Hematopoietic multipotent progenitor cell treated with erythropoietin and hydrocortisone succinate and interleukin-3 and kit ligand, for 8 days (in vitro differentiated cells): ENCODE measurements at places on chromosomes 4 and X.

DNA sequence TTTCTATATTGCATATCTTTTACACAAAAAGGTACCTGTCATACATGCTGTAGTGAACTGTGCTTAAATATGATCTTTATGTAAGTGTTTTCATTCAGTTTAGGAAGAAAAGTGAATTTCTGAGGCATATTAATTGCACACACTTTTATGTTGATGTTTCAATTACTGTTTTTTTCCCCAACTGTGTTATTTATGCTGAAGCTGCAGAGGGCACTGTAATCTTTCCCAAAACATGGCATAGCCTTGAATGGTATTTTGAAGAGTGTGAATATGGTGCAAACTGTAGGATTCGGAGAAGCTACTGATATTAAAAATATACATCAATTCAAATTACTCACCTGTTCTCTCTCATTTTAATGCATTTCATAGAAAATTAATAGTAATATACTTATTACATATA lies 6.0 kb upstream of the CENPE start:
- peak; percentile 16 for DNase-seq

GRCh38 chr4:80115368-80116181 lies 42.5 kb upstream of the ANTXR2 start:
- no peak for DNase-seq

DNA sequence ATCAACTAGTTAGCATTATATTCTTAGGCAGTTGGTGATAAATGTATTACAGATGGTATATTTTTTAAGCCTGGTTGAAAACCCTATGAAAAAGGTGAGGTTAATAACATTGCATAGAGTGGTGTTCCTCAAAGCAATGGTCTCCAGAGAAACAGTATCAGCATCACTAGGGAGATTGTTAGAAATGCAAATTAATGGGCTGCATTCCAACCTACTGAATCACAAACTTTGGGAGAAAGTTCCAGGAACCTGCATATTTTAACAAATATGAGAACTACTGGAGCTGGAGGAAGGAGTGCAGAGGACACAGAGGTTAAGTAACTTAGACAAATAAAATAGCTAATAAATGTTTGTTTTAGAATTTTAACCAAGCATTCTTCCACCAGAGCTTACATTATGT lies 166.9 kb upstream of the PCDH10 start:
- DNase-seq = no peak

DNA sequence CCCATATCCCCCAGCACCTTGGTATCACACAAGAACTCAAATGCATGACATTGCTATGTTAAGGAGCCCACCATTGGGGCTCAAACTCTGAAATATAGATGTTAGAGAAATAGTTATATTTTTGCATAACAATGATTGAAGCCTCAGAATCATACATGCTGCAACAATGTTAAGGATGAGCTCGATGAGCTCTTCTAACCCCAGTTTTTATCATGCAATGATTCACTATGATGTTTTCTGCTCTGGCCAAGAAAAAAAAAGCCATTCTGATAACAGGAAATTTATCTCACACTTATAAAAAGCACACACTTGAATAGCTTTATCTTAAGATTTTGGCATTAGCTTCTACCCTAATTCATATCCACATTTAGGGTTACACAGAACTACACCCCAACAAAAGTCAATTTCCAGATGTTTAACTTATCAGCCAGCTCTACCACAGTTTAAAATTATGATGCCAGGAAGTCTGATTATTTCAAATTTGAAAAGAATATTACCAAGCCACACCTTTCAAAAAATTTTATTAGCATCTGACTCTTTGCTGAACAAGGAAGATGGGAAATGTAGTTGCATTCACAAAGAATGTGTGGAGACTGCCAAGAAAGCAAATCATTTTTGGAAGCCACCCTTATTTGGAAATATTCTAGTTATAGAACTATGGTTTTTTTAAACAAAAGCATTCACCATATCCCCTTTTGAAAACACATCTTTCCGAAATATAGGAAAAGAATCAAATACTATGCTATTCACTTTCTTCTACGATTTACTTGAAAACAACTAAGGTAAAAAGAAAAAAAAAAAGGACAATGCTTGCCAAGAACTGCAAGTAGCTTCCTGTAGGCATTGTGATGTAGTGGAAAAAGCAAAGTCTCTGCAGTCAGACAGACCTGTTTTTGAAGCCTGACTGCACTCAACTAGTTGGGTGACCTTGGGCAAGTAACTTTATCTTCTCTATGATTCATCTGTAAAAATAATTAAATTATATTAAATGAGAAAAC lies 100.8 kb upstream of the PLS3 start:
- DNase-seq = no peak
